ENCODE measurements at places on chromosomes 12 and 14.

GRCh38 chr14:81430235-81430634, 30.1 kb upstream of the STON2 start:
- no peak for DNase-seq

DNA sequence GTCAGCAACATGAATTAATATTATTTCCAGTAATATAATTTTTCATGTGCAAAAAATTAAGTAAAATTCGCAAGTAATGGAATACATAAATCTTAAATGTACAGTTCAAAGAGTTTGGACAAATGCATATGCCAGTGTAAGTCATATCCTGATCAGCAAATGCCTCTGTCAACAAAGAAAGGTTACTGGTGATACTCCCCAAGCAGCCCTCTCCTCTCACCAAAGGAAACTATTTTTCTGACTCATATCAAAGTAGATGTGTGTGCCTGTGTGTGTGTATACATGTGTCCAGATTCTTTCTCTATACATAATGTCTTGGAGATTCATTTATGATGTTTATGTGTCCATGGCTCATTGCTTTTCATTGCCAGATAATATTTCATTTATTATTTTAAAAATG, 1035.0 kb downstream of the SLC16A7 start:
- no peak for DNase-seq

- no peak for DNase-seq
Measured at GRCh38 chr12:53196486-53196885, 10.6 kb downstream of the ITGB7 start.

GRCh38 chr12:22527999-22528398, 16.3 kb downstream of the C2CD5 start:
- DNase-seq, result no peak

DNA sequence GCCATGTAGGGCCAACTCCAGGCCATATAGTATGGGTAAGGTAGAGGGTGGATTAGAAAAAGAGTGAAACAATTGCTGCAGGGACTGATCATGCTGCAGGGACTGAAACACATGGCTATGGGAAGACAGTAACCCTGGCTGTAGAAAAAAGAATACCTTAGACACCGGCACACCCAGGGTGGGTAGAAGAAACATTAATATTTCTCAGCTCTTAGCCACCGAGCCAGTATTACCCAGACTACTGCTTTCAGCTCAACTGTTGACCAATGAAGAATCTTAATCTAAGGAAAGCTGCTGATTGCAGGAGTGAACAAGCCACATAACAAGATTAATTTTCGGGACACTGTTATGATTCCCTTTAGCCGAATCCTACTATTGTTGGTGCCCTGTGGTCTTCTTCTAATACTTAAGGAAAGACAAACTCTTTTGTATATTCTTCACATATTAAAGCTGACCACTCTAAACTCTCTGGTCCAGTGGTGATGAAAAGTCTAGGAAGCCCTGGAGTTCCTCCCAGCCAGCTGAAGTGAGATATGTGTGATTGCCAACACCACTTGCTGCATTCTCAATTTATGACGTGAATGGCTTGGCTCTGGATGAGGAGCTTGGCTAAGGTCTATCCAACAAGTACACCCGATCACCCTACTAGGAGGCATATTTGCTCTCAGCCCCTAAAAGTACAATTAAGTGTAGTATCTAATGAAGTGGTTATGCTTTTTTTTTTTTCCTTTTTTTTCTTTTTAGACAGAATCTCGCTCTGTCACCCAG, 69.2 kb downstream of the NOVA1 start:
- DNase-seq, result no peak

GRCh38 chr14:53519137-53519536, 366.0 kb upstream of the DDHD1 start:
- no peak for DNase-seq

DNA sequence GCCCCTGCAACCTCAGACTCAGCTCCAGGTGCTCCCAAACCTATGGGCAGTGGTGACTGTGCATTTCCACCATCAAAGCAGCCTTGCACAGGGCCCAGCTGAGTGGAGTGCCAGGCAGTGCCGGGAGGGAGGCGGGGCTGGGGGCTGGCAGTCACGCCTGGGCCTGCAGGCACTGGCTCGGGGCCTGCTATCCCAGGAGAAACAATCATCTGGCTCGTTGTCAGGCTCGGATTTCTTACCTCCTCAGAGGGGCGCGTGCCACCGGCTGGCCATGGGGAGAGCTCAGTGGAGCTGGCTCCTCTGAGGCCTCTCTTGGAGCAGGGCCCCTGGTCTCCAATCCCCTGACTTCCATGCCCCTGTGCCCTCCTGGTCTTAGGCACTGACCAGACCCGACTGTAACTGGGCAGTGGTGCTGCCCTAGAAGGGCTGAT, 20.2 kb upstream of the PPP1R13B start:
- DNase-seq, result no peak

DNA sequence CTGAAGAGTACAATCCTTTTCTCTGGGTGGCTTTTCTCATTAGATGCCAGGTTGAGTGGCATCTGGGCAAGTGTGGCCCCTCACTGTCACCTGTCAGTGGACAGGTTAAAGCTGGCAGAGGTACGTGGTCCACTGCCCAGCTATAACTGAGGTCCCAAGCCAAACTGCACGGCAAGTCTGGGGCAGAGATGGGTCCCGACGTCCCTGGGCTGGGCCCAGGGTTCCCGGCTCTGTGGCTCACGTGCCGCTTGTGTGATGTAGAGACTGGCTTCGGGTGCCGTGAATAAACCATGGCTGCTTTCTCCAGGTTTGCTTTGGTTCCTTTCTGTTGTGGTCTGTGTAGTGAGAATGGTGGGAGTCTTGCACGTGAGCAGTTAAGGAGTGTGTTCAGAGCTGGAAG, 77.7 kb downstream of the WDR20 start:
- no peak for DNase-seq

GRCh38 chr12:96313606-96314005, 86.6 kb downstream of the CDK17 start:
- DNase-seq, result no peak

DNA sequence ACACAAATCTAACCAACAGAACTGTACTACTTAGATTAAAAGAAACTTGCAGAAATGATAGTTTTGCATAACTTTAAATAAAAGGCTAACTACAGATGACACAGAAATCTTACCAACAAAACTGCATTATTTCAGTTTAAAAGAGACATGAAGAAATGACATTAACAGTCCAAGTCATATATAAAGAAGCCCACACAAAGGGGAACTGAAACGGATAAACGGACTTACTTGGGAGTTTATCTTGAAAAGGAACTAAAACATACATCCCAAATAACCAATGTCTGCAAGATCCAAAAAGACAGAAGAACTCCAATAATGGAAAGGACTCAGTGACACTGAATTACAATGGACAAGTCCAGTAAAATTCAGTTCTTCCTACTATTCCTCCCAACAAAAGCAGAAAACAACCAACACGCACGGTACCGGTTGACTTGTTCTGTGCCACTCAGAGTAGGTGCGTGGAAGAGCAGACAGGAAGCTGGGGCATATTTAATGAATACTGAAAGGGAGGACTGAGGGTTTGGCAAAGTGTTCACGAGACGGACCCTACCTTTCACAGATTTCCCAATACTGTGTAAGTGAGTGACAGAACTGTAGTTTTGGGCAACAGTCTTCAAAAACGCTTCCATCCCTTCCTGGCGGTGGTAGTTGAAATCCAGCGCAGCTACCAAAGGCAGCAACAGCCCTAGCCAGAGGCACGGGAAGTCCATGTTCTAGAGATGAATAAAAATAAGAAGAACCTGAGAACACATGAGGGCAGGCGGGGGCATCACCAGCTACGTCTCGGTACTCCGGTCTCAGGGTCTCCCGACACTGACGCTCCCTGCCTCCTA, 627 bp downstream of the CPM start:
- DNase-seq, result no peak

- DNase-seq, result no peak
Measured at GRCh38 chr12:57852620-57853500, 6.3 kb upstream of the CTDSP2 start.

- no peak for DNase-seq
Measured at GRCh38 chr12:107635139-107635538, 50.5 kb upstream of the PWP1 start.

DNA sequence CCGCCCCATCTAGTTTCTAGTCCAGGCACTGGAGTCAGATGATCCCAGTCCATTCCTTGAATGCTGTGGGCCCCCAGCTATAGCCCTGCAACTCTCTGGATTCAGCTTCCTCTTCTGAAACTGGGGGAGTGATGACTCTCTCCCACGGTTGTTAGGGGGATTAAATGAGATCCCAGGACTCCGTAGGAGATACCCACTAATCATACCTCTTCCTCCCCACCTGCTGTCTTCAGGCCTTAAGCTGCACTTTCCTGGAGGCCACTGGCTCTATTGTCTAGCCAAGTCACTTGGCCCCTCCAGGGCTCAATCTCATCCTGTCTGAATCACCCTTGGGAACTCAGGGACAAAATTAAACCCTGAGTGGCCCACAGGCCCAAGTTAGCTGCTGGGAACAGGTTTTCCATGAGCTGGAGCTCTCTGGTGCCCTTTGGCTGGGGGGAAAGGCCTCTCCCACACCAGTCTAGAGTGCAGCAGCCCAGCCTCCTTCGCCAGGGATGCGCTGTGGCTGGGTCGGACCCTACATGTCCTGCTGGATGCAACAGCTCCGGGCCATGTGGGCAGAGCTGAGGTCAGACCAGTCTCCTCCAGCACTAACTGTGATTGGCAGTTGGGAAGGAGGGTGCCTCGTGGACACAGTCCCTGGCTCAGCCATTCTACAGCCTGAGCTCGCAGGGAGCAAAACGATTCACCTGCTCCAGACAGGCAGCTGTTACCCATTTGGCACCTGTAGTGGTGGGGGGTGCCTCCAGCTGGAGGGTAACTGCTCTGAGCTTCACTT, 6.0 kb upstream of the ASB2 start:
- no peak for DNase-seq

- no peak for DNase-seq
Measured at GRCh38 chr14:63848890-63849289, 3.9 kb upstream of the SYNE2 start.

DNA sequence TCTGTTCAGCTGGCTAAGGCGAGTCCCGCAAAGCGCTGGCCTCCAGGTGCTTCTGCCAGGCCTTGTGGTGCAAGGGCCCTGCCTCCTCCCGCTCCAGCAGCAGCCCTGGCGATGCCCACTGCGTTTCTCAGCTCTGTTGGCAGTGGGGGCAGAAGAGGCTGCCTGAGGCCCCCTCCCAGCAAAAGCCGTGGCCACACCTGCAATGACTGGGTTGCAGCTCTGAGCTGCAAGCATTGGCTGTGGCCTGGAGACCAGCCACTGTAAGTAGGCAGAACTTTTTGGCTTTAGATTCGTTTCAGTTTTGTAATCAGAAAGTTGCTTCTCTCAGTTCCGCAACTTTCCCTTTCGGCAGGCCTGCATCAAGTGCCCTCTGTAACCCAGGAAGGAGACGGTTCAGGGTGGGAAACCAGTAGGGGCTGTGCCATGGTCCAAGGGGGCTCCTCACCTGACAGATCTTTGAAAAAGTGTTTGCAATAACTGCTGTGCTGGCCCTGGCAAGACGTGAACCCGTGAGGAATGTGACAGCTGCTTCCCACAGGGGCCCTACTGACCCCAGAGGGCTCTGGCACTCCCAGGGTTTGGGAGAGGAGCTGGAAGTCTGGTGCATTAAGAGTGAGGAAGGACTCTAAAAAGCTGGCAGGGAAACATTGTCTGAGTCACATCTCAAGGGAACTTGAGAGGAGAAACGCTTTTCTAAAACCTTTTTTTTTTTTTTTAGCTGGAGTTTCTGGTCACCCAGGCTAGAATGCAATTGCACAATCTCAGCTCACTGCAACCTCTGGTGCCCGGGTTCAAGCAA, 54.5 kb upstream of the MAX start:
- DNase-seq, result no peak

DNA sequence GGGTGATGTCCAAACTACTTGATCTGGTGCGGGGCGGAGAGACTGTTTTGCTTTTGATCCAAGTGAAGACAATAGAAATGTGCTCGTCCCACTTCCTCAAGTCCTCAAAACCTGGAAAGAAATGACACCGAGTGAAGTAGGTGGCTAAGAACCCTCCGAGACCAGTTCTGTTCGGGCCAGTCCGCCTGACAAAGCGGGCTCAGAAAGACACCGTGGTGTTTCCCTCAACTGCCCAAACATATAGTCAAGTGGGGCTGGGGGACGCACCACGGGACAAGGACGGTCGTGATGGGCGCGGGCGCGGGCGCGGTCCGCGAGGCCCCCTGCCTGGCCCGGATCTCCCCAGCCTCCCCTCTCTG, 1.6 kb downstream of the PHLDA1 start:
- no peak for DNase-seq

DNA sequence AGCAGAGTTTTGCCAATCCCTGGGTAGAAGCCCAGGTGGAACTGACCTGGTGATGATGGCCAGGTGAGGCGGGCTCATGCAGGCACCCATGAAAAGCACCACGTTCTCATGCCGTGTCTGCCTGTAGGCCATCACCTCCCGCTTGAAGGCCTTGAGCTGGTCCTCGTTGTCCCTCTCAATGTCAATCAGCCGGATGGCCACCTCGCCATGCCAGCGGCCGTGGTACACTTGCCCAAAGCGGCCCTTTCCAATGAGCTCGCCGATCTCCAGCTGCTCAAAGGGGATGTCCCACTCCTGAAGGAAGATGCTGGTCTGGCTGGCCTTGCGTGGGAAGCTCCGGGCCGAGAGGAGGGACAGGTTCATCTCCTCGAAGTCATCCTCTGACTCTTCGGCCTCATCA, 163.4 kb upstream of the NOS1 start:
- no peak for DNase-seq

DNA sequence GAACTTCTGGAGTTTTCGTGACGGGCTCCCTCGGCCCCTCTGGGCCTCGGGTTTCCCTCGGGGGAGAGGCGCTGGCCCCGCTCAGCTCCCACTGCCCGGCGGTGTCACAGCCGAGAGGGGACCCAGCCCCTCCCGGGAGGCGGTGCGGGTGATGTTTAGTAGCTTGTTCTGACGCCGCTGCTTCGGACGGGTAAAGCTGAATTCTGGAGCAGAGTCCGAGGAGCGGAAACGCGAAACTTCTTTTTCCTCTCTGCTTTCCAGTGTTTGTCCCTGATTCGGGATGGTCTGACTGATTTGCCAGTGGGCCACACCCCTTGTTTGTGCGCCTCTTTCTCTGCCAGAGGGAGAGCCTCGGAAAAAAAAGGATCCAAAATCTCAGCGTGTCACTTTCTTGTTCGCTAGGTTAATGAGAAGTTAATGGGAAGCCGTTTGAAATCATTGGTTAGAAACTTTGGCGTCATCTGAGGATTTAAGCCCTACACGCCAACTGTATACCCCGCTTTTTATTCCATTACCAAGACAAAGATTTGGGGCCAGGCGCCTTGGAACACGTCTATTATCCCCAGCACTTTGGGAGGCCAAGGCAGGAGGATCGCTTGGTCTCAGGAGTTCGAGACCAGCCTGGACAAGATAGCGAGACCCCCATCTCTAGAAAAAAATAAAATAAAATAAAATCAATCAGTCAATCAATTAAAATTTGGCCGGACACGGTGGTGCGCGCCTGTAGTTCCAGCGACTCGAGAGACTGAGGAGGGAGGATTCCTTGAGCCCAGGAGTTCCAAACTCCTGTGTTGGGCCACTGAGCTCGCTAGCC, 756 bp downstream of the TULP3 start:
- no peak for DNase-seq

- no peak for DNase-seq
Measured at GRCh38 chr12:119683816-119684215, 15.9 kb downstream of the PRKAB1 start.

Measured in stimulated activated CD8-positive, alpha-beta memory T cell treated with anti-CD3 and anti-CD28 coated beads, Interleukin-4, amount 100 ng/mL, for 4 hours (primary cell).